ENCODE measurements at places on chromosomes 5 and 9. TPM values are rescaled to one million over a fixed set of nuclear protein-coding genes. Genes with fewer than 3 reads are reported as not detected.

CCDC171 gene
- total RNA-seq = 1.1 TPM

OTULIN gene
- 22.5 TPM for total RNA-seq

SLC6A19 gene
- total RNA-seq = not detected

ADRB2 gene
- total RNA-seq = 6.5 TPM

F2RL1 gene
- 135 TPM for total RNA-seq

RECK gene
- 14.1 TPM for total RNA-seq

All from vein endothelial cell (primary cell).